ENCODE measurements at places on chromosomes 6 and 20.

- no peak for DNase-seq
Observed at GRCh38 chr6:46044881-46045617, 29.4 kb upstream of the CLIC5 start.

- peak; percentile 97 for DNase-seq
Observed at GRCh38 chr20:3470627-3471396, at the start of gene ATRN. Gene ATRN (plus strand): TSS chr20:3471018. CDS start chr20:3471108, 90 bp downstream.

GRCh38 chr20:5065879-5066383 lies 53.8 kb downstream of the PCNA start:
- DNase-seq: no peak

DNA sequence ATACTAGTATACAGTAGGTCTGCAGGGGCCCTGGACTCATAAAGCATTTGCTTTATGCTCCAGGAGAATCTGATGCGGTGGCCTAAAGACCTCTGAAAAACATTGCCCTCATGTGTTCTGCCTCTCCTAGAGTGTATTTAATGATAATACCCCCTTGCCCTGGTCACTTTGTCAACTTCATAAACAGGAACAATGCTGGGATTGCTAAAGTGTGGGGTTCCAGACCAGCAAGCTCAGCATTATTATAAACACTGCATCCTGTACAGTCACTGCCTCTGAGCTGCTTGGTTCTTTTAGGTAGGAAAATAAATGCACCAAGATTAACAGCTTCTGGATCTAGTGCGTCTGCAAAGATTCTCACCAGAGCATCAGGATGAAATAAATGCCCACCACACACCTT lies 12.2 kb downstream of the TREM1 start:
- DNase-seq: no peak

DNA sequence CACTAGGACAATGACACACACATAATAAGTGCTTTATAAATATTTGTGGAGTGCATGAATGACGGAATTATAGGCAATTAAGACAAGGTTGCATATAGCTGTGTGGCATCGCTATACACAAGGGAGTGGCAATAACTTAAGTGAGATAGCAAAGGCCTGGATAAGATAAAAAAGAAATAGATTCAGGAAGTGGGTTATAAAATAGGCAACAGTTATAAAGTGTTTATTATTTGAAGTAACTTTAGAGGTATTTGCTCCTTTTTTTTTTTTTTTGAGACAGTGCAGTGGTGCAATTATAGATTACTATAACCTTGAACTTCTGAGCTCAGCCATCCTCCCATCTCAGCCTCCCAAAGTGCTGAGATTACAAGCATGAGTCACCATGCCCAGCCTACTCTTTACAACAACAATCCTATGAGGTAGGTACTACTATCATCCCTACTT lies 75.9 kb upstream of the LOC128125822 start:
- no peak for DNase-seq
